Renal cortical epithelial cell (primary cell): ENCODE measurements at places on chromosomes 11 and 22.
A peak's percentile ranks its signal among the peaks of the same experiment; 100 is the strongest.

DNA sequence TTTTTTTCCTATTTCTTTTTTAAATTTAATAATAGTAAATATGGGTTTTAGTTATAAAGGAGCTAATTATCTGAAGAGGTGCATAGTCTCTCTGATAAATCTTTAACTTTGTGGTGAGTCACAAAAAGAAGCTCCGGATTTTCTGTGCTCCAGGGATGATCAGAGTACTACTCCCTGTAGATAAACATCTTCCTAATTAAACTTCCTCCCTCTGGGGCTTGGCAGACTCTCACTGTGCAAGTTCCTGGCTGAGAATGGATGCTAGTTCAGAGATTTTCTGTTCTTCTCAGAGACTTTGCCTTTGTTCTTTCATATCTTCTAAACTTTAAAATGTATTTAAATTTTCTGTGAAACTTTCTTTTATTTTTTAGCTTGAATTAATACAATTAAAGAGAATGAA, at the start of gene OR10G7:
TSS of gene OR10G7 (minus strand) at position 72 of the 400 bp plus-strand sequence. CDS start 2,324 bp downstream, outside the sequence.
- peak; percentile 35 for DNase-seq

GRCh38 chr11:101721270-101721669, 137.5 kb upstream of the TRPC6 start:
- DNase-seq: peak; percentile 57

DNA sequence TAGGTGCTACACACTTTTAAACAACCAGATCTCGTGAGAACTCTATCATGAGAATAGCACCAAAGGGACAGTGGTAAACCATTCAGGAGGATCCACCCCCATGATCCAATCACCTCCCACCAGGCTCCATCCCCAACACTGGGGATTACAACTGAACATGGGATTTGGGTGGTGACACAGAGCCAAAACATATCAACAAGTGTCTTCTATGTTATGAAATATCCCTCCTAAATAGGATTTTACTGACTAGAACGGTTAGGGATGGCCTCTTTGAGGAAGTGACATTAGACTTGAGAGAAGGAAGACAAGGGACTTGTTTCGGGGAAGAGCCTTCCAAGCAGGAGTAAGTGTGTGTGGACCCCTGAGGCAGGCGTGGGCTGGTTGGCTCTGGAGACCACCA, 11.9 kb upstream of the MRPL11 start:
- no peak for DNase-seq

DNA sequence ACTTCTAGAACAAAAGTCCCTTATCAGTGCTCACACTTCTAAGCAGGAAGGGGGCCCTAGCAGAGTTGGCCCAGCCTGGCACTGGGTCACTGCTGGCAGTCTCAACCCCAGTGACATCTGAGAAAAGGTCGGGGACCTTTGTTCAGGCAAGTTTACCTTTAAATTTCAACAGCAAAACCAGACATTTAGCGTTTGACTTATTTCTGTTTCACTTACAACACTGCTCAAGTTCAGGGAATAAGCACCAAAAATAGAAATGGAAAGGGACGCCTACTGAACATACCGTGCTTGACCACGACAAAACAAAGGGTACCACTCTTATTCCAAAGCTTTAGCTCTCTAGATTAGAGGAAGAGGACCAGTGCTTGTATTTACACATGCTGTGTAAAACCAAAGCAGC, 26.2 kb downstream of the PITPNB start:
- no peak for DNase-seq

- DNase-seq: no peak
These were observed 137.5 kb downstream of the CHST1 start for GRCh38 chr11:45527898-45528297.
